Retina (tissue), 1 donor: ENCODE measurements at places on chromosomes 1 and 21.

DNA sequence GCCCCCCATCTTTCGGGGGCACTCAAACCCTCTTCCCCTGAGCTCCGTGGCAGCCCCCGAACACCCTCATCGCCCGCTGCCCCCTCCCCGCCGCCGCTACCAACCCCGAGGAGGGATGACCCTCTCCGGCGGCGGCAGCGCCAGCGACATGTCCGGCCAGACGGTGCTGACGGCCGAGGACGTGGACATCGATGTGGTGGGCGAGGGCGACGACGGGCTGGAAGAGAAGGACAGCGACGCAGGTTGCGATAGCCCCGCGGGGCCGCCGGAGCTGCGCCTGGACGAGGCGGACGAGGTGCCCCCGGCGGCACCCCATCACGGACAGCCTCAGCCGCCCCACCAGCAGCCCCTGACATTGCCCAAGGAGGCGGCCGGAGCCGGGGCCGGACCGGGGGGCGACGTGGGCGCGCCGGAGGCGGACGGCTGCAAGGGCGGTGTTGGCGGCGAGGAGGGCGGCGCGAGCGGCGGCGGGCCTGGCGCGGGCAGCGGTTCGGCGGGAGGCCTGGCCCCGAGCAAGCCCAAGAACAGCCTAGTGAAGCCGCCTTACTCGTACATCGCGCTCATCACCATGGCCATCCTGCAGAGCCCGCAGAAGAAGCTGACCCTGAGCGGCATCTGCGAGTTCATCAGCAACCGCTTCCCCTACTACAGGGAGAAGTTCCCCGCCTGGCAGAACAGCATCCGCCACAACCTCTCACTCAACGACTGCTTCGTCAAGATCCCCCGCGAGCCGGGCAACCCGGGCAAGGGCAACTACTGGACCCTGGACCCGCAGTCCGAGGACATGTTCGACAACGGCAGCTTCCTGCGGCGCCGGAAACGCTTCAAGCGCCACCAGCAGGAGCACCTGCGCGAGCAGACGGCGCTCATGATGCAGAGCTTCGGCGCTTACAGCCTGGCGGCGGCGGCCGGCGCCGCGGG is 837 bp downstream of the FOXD3 start:
- peak; percentile 85 for DNase-seq

GRCh38 chr1:148296511-148296910 is 144.4 kb upstream of the NBPF11 start:
- DNase-seq, result no peak

- DNase-seq, result no peak
Measured at GRCh38 chr1:19435181-19435580, 50.2 kb downstream of the CAPZB start.

GRCh38 chr1:176193023-176193422 is 14.1 kb downstream of the COP1 start:
- DNase-seq, result no peak

DNA sequence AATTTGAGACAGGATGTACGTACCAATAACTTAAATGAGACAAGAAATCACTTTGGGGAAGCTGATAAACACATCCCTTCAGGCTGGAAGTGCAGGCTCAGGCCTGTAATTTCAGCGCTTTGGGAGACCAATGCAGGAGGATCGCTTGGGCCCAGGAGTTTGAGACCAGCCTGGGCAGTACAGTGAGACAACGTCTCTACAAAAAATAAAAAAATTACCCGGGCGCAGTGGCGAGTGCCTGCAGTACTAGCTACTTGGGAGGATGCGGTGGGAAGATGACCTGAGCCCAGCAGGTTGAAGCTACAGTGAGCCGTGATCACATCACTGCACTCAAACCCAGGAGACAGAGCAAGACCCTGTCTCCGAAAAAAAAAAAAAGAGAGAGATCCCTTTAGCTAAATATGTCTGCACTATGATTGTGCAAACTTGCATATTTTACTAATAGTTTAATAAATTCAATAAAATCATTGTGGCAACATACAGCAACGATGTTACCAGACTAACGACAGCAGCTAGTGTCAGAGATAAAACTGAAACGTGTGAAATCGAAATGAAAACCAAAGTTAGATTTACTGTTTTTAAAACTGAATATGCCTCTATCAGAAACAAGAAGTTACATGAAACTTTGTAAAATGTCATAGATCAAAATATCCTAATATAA is 54.7 kb downstream of the CD2 start:
- DNase-seq, result no peak

- no peak for DNase-seq
Measured at GRCh38 chr1:179080866-179081686, 794 bp upstream of the TOR3A start.

DNA sequence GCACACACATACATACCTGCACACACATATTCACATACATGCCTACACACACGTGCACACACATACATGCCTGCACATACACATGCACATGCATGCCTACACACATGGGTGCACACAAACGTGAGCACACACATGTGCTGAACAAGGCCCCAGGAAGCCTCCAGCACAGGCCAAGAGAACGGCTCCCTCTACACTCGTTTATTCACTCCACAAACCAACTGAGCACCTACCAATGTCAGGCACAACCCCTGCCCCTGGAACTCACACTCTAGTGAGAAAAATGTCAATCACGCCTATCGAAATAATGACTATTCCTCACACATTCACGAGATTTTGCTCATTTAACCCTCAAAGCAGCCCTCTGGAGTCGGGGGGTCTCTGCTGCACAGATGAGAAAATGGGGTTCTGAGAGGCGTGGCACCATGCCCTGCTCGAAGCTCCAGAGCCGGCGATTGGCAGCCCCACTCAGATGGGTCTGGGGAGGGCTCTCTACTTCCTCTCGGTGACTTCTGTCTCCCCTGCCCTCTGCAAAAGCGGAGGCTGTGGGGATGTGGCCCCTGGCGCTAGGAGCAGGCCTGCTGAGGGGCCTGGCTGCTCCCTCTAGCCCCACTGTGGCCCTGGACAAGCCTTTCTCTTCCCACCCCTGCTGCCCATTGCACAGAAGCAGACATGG is 90.2 kb upstream of the RUNX3 start:
- no peak for DNase-seq

DNA sequence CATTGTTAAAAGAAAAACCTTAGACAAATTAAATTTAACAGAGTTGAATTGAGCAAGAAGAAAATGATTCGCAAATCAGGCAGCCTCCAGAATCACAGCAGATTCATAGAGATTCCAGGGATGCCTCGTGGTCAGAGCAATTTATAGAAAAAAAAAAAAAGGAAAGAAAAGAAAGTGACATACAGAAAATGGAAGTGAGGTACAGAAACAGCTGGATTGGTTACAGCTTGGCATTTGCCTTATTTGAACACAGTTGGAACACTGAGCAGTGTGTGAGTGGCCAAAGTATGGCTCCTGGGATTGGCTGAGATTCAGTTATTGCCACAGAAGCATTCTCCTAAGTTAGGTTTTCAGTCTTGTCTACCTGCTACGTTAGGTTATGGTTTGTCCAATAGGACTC is 9.1 kb upstream of the C21orf91 start:
- no peak for DNase-seq

DNA sequence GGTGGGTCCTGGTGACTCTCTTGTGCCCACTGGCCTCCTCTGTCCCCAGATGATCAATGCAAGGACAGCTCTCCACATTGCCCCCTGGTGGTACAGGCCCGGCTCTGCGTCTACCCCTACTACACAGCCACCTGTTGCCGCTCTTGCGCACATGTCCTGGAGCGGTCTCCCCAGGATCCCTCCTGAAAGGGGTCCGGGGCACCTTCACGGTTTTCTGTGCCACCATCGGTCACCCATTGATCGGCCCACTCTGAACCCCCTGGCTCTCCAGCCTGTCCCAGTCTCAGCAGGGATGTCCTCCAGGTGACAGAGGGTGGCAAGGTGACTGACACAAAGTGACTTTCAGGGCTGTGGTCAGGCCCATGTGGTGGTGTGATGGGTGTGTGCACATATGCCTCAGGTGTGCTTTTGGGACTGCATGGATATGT is 10.8 kb downstream of the ADAMTSL4 start:
- DNase-seq, result peak; percentile 84

DNA sequence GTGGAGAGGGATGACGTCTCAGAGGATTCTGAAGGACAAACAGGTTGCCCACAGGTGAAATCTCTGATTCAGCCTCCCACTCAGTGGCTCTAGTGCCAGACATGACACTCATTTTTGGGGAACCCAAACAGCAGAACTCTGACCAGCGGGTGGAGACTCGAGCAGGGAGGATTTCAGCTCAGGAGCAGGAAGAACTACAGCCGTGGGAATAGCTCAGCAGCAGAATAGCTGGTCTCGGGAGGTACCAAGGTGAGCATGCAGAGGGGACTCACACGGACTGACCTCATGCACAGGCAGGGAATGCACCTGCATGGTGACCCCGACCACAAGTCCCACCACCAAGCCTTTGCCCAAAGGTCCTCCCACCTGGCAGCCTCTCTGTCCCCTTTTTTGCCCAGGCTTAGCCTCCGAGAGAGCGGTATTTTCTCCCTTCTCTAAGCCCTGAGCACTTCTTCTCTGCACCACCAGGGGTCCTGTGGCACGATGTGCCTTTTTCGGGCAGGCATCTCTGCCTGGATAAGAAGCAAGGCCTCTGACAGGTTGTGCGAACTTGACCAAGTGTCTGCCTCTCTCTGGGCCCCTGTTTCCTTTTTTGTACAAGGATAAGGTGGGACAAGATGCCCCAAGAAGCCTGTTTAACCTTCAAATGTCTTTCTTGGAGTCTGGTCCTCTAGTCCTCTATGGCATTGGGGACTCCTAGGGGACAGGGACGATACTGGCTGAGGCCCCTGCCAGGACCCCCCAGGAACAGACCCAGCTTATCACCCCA is 8.8 kb upstream of the FGR start:
- DNase-seq, result peak; percentile 49

- DNase-seq, result no peak
Measured at GRCh38 chr1:13951793-13952751, 252.1 kb downstream of the PRDM2 start.

- DNase-seq, result no peak
Measured at GRCh38 chr1:168636200-168636599, 59.8 kb downstream of the XCL1 start.

GRCh38 chr21:36756527-36756926 is 57.6 kb downstream of the SIM2 start:
- no peak for DNase-seq

DNA sequence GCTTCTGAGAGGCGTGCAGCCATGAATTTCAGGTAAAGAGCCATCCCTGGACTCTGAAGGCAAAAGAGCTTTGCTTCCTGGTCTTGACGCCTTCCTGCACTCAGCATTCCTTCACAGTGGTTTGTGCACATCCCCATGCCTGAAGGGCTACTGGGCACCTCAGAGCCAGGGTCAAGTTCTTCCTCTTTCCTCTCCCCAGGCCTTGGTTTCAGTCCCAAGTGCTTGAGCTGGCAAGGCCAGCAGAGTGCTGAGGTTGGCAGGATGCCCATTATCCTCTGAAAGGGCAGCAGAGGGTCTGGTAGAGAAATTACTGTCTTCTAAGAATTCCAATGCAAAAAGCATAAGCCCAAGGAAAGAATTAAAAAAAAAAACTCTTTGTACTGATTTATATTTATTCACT is 1064.9 kb downstream of the TTLL7 start:
- DNase-seq, result no peak

DNA sequence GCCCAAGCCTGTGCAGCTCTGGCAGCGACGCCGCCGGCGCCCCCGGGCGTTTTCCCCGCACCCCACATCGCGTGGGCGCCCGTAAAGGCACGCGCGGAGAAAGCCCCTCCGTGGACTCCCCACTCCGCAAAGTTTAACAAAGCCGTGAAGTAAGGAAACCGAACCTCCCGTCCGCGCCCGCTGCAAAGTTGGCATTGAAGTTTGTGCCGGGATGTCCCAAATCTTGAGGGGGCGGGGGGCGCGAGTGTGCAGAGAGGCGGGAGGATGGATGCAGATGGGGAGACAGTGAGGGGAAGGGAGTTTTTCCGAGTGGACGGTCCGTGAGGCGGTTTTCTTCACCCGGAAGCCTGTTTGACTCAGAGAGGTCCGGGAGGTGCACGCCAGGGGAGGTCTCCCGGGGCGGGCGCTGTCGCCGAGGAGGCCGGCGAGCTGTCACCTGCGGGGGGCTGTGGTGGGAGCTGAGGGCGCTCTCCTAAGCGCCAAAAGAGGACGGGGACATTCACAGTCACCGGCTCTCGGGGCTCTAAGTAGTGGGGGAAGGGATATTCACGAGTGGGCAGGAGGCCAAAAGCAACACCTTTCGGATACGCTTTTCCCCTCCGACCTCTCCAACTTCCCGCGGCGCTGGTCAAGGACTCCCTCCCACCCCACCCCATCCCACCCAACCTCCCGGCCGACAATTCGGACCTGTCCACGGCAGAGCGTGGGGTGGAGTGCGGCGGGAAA is 1.3 kb downstream of the WLS start:
- peak; percentile 28 for DNase-seq

- no peak for DNase-seq
Measured at GRCh38 chr21:26366781-26367180, 196.2 kb upstream of the APP start.

GRCh38 chr21:39737376-39738000 is 7.5 kb upstream of the IGSF5 start:
- DNase-seq, result no peak

DNA sequence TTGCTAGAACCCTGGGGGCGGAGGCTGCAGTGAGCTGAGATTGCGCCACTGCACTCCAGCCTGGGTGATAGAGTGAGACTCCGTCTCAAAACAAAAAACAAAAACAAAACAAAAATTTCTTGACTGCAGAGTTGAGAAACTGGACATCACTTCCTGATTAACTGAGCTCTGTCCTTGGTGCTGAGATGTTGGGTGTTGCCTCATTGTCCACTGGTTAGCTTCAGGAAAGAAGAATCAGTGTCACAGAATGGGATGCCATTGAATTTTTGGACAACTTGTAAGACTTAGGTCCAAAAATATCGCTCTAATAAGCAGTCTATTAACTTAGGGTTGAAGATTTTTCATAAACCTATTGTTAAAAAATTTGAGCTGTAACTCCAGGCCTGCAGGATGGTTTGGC is 23.8 kb upstream of the KCNA10 start:
- DNase-seq, result no peak

DNA sequence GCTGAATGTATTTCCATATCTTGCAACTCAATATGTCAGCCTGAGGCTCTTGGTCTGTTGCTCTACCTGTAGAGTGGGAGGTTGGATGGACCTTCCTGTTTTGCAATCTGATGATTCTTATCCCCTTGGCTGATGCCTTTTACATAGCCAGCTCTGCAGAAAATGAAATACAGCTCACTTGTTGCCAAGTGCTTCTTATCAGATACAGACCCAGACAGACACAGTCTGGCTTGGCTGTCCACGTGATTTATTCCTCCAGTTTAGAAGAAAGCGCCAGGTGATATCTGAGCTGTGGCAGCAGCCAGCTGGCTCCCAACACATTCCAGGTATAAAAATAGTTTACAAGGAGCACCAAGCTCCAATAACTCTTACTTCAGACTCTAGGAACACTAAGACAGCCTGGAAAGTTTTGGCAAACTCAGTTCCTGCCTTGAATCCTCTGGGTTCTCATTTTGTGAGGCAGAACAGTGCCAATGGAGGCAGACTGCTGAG is 479.2 kb upstream of the USP24 start:
- DNase-seq, result no peak

GRCh38 chr21:14533499-14534428 is 12.4 kb downstream of the SAMSN1 start:
- no peak for DNase-seq

- no peak for DNase-seq
Measured at GRCh38 chr1:40409467-40409866, 35.9 kb downstream of the SMAP2 start.
